ENCODE measurements at places on chromosomes 12 and 14.
A peak's percentile ranks its signal among the peaks of the same experiment; 100 is the strongest.

GRCh38 chr12:13851828-13852227, 129.6 kb downstream of the GRIN2B start:
- no peak for DNase-seq
- H3K27me3 ChIP-seq, result no peaks in the 10 kb centered on the region
- no peak overlapping the region for H3K27ac ChIP-seq
- no peaks in the 10 kb centered on the region for H3K4me1 ChIP-seq
- no peaks in the 10 kb centered on the region for H3K36me3 ChIP-seq

DNA sequence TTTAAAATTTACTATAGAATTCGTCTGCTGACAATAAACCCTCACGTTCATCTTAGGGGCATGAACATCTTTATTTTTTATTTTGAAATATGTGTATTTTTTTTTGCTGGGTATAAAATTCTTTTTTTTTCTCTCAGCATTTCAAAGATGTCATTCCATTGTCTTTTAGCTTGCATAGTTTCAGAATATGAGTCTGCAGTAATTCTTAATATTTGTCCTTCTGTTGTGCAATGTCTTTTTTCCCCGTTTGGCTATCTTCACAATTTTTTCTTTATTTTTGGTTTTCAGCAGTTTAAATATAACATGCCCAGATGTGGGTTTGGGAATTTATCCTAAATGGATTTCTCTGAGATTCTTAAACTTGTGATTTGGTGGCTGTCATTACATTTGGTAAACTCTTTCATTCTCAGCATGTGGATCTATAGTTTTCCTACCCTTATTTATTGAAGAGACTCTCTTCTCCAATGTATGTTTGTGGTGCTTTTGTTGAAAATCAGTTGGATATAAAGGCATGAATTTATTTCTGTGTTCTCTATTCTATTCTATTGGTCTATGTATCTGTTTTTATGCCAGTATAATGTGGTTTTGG, 37.8 kb upstream of the PLBD1 start:
- no peak overlapping the region for H3K4me3 ChIP-seq
- H3K4me1 ChIP-seq, result no peaks in the 10 kb centered on the region
- DNase-seq, result no peak
- no peak overlapping the region for H3K27ac ChIP-seq
- H3K36me3 ChIP-seq, result peaks cover 2% of the 10 kb centered on the region
- H3K27me3 ChIP-seq, result no peaks in the 10 kb centered on the region

- H3K4me1 ChIP-seq, result no peaks in the 10 kb centered on the region
- H3K36me3 ChIP-seq, result no peaks in the 10 kb centered on the region
- H3K27ac ChIP-seq, result no peak overlapping the region
- no peaks in the 10 kb centered on the region for H3K27me3 ChIP-seq
- no peak for DNase-seq
- H3K4me3 ChIP-seq, result no peak overlapping the region
Observed at GRCh38 chr12:75766263-75767160, 255.1 kb upstream of the KRR1 start.

GRCh38 chr12:4540170-4540569, 1.5 kb downstream of the RAD51AP1 start:
- no peak overlapping the region for H3K27ac ChIP-seq
- DNase-seq, result no peak
- no peaks in the 10 kb centered on the region for H3K36me3 ChIP-seq
- H3K4me1 ChIP-seq, result no peaks in the 10 kb centered on the region

DNA sequence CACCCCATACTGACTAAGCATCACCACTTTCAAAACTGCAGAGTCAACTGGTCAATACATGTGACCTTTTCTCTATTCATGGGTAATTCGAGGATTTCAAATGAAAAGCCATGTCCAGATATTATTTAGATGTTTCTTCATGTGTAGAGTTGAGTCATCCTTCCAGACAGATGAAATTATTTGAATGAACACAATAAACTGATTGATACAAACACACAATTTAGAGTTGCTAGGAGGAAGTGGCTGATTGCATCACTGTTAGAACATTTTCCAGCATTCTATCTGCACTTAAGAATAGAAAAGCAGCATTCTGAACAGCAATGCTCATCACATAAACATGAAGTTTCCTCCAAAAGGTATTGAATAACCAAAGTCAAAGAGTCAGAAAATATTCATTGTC, 273.5 kb upstream of the SOX5 start:
- H3K36me3 ChIP-seq, result no peaks in the 10 kb centered on the region
- H3K4me1 ChIP-seq, result no peaks in the 10 kb centered on the region
- H3K4me3 ChIP-seq, result no peak overlapping the region
- H3K27me3 ChIP-seq, result no peaks in the 10 kb centered on the region
- no peak for DNase-seq
- H3K27ac ChIP-seq, result no peak overlapping the region

- peak overlapping the region; percentile 95 for H3K27ac ChIP-seq
- no peaks in the 10 kb centered on the region for H3K27me3 ChIP-seq
- peaks cover 53% of the 10 kb centered on the region for H3K4me1 ChIP-seq
- H3K36me3 ChIP-seq, result no peaks in the 10 kb centered on the region
- peak overlapping the region; percentile 35 for H3K4me3 ChIP-seq
Observed at GRCh38 chr12:47813511-47814196, 6.0 kb downstream of the HDAC7 start.

DNA sequence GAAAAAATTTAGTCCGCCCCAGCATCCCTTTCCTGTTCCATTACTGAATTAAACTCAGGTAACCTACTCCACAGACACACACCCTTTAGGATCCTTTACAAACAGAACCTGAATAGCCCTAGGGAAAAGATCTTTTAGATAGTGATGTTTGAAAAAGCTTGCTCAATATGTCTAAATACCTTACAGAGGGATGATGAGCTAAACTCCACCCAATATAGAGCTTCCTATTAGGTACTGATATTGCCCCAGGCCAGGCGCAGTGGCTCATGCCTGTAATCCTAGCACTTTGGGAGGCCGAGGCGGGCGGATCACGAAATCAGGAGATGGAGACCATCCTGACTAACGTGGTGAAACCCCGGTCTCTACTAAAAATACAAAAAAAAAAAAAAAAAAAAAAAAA, 50.1 kb downstream of the FERMT2 start:
- no peak overlapping the region for H3K27ac ChIP-seq
- DNase-seq, result no peak
- no peaks in the 10 kb centered on the region for H3K27me3 ChIP-seq
- peaks cover 11% of the 10 kb centered on the region for H3K4me1 ChIP-seq

DNA sequence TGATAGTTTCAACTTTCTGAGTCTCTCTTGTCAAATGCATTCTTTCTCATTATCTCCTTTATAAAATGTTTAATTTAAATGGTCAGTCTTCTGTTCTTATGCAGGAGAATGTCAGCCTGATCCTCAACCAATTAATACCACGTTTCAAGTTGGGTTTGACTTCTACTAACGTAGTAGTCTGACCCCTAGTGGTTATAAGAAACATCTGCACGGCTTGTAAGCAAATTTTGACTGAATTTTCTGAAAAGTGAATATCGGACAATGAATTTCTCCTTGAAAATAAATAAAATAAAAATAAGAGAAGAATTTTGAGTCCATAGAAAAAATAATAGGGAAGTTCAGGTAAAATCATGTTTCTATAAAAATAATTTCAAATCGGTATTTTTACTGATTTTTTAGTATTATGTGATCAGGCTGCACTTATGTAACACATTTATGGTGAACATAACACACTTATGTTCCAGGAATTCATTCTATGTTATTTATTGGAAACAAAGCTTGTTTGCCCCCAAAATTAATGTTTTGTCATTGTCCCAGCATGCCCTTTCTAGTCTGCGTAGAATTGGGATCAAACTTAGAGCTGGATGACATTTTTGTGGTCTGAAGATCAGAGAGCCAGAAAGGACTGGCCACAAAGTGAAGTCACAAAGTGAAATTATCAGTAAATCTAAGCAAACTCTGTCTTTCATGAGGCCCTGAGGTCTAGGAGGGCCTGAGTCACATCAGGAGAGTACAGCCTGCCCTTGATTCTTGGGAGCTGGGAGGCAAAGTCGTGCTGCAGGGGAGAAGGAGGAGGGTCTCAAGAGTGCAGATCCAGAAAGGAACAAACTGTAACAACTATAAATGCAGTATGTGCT, 101.2 kb upstream of the STXBP6 start:
- H3K27ac ChIP-seq, result no peak overlapping the region
- no peak for DNase-seq
- H3K36me3 ChIP-seq, result no peaks in the 10 kb centered on the region

DNA sequence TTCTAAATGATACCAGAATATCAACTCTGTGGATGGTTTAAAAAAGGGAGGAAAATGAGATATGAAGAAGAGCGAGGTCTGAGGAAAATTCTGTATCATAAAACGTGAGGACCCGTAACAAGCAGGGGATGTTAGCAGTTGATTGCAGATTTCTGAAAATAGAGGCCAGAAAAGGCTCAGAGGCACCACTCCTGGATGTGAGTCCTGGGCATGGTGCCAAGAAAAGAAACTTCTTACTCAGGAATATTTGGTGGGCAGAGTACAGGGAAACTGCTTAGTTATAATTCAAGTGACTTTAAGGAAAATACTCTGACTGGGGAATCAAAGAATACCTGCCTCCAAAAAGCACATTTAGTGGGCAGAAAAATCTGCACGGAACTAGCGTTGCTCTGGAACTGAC, 85.5 kb downstream of the PRICKLE1 start:
- no peak for DNase-seq
- no peak overlapping the region for H3K27ac ChIP-seq
- no peak overlapping the region for H3K4me3 ChIP-seq
- no peaks in the 10 kb centered on the region for H3K36me3 ChIP-seq
- no peaks in the 10 kb centered on the region for H3K27me3 ChIP-seq

DNA sequence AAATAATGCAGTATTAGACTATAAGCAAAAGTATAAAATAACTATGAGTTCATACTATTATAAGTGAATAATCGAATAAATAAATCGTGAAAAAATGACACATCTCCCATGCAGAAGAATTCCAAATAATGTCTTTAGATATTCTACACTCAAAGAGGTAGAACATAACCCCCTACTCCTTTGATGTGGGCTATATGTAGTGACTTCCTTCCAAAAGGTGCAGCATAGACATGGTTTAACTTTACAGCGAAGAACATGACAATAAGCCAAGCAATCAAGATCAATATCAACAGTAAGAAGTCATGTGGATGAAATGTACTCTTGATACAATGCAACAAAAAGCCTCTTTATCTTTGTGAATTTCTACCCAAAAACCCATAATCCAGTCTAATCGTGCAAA, 46.0 kb upstream of the HIF1A start:
- no peaks in the 10 kb centered on the region for H3K36me3 ChIP-seq
- no peak overlapping the region for H3K4me3 ChIP-seq
- no peak for DNase-seq
- H3K4me1 ChIP-seq, result no peaks in the 10 kb centered on the region

DNA sequence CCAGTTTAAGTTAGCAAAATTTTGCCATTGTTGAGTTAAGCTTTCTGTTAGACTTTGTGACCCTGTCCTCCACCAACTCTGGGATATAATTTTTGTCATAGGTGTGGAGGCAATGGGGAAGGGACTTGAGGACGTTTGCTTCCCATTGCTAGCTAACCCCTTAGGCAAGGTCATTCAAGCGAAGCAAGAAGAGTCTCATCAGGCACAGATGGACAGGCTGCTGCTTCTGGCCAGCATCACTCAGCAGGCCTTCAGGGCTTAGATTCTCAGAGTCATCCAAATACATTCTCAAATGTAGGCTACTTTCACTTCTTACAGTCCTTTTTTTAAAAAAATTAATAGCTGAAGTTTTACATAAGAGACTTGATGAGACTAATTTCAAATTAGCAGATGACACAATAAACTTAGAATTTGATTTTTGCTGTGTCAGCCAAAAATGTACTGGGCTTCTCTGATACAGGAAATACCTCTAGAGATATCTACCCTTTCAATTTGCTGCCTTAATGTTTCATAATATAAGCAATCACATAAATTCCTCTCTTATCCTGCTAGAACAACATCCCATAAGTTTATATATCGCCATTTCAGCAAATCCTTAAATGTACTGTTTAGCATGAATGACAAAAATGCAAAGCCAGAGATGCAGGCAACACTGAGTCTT, 875.2 kb downstream of the FLRT2 start:
- no peak overlapping the region for H3K4me3 ChIP-seq
- H3K27me3 ChIP-seq, result no peaks in the 10 kb centered on the region
- no peaks in the 10 kb centered on the region for H3K4me1 ChIP-seq
- no peaks in the 10 kb centered on the region for H3K36me3 ChIP-seq
- DNase-seq, result no peak
- no peak overlapping the region for H3K27ac ChIP-seq

- H3K36me3 ChIP-seq, result no peaks in the 10 kb centered on the region
- H3K4me1 ChIP-seq, result peaks cover 3% of the 10 kb centered on the region
- H3K27ac ChIP-seq, result no peak overlapping the region
- DNase-seq, result no peak
- no peaks in the 10 kb centered on the region for H3K27me3 ChIP-seq
Observed at GRCh38 chr12:95642583-95642982, 91.3 kb upstream of the USP44 start.

- peak overlapping the region; percentile 11 for H3K27ac ChIP-seq
- DNase-seq, result no peak
- no peaks in the 10 kb centered on the region for H3K36me3 ChIP-seq
- no peak overlapping the region for H3K4me3 ChIP-seq
Observed at GRCh38 chr12:116143909-116144308, 133.6 kb downstream of the MED13L start.

DNA sequence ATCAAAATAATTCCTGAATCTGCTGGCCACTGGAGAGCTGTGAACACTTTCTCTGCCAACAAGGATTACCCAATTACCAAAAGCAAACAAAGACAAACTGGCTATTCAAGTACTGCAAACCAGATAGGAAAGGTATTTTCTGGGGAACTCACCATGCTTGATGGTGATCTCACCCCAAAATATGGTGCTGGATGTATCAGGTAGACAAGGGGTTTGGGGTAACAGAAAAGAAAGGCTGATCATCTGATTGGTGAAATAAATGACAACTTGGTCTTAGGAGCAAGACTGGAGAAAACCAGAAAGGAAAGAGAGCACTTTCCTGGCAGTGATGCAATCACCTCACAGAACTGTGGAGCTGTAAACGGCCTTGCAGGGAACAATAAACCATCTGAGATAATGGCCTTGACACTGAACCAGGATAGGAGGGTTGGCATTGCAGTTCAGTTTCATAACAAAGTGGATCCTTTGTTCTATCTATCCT, 31.0 kb upstream of the NPFF start:
- peaks cover 18% of the 10 kb centered on the region for H3K4me1 ChIP-seq
- H3K4me3 ChIP-seq, result no peak overlapping the region
- peaks cover 49% of the 10 kb centered on the region for H3K36me3 ChIP-seq
- no peaks in the 10 kb centered on the region for H3K27me3 ChIP-seq
- H3K27ac ChIP-seq, result peak overlapping the region; percentile 80
- DNase-seq, result peak; percentile 48

DNA sequence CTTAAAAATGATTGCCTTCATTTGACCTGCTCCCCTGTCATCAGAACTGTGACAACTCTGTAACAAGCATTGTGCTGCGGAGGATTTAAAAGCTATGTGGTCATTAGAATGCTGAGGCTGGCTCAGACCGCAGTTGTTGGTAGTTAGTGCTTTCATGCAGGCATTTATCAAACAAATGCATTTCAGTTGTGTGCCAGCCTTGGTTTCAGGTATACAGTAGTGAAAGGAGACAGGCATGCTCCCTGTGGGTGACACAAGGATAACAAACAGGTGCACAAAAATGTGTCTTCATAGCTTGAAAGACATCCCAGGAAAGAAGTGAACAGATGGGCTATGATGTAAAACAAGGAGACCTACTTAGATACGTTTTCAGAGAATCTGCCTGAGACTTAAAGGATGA, 60.6 kb downstream of the MARK3 start:
- H3K27me3 ChIP-seq, result no peaks in the 10 kb centered on the region
- H3K4me3 ChIP-seq, result no peak overlapping the region
- H3K27ac ChIP-seq, result no peak overlapping the region
- no peaks in the 10 kb centered on the region for H3K4me1 ChIP-seq

- no peaks in the 10 kb centered on the region for H3K36me3 ChIP-seq
- no peak overlapping the region for H3K27ac ChIP-seq
- no peak overlapping the region for H3K4me3 ChIP-seq
- no peak for DNase-seq
Observed at GRCh38 chr14:93285044-93285443, 47.8 kb downstream of the BTBD7 start.
